ENCODE measurements at places on chromosomes 7 and 10.
A peak's percentile ranks its signal among the peaks of the same experiment; 100 is the strongest.

DNA sequence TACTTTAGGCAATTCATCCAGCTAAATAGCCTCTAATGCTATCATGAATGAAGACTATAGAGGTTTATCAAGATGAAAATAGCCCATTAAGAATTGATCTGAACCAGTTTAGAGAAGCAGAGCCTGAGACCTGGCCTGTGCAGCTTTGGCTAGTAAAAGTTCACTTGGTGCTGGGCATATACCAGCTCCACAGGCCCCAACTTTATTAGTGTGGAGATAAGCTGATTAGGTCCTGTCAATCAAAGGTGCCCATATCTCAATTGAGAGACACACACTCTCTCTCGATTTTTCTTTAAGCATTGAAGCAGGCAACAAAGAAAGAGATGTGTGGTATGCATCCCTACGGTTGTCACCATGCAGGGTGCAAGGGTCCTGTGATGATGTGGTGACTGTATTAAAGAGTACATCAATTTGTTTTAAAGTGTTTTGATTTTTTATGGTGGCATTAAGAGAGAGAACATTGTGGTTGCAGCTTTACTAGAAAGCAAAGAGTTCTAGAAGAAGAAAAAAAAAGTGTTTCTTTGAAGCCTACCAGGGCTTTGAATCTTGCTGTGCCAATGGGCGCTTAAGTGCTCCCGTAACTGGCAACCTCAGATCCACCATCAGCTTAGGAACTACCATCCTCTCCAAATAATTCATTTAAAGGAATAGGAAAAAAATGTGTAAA is 111.6 kb downstream of the VTI1A start:
- DNase-seq, result no peak

GRCh38 chr7:102416406-102416805 is 17.0 kb upstream of the ORAI2 start:
- DNase-seq, result no peak

DNA sequence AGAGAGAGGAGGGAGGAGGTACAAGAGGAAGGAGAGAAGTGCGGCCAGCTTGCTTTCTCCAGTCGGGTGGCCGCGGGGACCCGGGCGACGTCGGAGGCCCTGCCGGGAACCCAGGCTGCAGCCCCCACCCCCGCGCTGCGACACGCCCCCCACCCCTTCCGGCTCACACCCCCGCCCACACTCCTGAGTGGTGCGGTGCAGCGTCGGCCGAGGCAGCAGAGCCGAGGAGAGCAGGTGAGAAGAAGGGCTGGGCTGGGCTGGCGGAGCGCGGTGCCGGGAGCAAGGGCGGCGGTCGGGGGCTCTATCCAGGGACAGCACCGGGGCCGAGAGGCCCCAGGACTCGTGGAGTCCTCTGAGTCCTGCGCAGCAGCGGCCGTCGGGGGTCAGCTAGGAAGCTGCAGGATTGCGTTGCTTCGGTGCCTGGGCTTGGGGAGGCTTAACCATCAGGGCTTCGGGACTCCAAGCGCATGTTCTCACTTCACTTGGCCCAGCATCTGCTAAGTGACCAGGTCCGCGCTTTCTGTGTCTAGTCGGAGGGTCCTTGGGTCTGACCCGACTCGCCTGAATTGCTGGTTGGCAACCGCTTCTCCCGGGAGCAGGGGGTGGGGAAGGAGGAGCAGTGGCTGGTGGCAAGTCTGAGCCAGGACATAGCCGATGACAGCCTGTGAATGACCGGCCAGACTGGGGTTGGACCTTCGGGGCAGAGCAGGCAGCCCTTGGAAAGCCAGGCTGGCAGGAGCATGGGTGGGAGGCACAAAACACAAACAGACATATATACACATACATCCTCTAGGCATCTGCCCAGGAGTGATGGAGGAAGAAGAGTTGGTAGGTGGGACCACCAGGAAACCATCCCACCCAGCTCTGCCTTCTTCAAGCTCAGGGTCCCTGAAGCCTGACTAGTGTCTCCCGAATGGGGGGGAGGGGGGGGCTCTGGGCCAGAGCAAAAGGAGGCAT is 683 bp downstream of the CHAT start:
- DNase-seq, result peak; percentile 43

DNA sequence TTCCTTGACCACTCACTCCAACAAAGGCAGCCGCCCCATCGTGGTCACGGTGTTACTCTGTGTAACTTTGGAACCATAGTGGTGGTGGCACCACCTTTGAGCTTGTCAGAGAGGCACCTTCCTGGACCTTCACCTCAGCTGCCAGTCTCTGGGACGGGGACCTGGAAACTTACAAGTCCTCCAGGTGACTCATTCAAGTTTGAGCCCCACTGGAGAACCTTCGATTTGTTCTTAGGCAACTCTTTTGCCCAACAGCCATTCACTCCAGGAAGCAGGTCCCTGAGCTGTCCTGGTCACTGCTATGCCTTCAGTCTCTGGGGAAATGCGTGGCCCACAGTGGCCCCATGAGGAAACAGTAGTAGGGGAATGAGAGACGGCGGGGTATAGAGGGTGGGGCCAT is 17.2 kb downstream of the STX1A start:
- DNase-seq, result no peak

DNA sequence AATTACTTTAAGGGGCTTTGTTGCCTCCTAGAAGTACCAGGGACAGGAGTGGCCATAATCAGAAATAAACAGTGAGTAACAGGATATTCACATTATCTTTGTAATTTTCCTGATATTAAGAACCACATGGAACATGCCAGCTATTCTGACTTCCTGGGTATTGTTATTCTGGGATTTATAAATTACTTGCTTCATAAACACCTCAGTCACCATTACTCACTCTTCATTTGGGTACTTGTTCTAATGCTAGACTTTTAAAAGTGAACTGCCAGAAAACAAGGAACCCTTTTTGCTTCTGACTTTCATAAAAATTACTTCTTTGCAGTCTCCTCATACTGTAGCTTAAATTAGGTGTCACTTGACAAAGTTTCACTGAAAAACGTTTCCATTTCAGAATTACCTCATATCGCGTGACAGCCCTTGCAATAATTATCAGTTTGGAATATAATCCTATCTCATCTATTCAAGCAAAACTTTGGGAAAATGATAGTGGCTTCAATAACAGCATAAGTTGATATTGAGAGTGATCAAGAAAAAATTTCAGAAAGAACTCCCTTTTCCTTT is 29.8 kb downstream of the CABCOCO1 start:
- DNase-seq, result no peak

DNA sequence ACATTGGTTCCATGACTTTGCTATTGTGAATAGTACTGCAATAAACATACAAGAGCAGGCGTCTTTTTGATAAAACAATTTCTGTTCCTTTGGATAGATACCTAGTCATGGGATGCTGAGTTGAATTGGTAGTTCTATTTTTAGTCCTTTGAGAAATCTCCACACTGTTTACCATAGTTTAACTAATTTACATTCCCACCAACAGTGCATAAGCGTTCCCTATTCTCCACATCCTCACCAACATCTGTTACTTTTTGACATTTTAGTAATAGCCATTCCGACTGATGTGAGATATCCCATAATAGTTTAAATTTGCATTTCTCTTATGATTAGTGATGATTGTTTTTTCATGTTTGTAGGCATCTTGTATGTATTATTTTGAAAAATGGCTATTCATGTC is 707.0 kb downstream of the SORCS1 start:
- DNase-seq, result no peak

DNA sequence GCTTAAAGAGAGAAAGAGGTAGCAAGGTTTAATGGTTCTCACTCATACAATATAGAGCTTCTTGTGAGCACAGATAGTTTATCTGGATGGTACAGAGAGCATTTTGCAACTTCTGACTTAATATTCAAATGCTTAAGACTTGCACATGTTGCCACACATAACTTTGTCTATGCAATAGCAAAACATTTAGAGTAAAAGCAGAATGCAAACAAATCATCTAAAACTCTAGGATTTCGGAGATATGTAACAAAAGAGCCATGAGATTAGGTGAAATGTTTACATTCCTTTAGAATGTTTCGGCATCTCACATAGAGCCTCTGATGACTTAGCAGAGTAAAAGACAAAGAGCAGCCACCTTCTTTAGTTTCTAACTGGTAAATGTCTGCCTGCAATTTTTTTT is 717.1 kb upstream of the LRRN3 start:
- DNase-seq, result no peak

- DNase-seq, result no peak
Observed at GRCh38 chr10:125543796-125544195, 139.2 kb downstream of the TEX36 start.

GRCh38 chr7:66187905-66188304 is 17.2 kb upstream of the TPST1 start:
- DNase-seq, result peak; percentile 87

- no peak for DNase-seq
Observed at GRCh38 chr10:100403734-100404133, 56.7 kb downstream of the SCD start.

GRCh38 chr7:28627263-28627653 is 214.9 kb downstream of the CREB5 start:
- DNase-seq, result no peak

- no peak for DNase-seq
Observed at GRCh38 chr10:116207690-116208089, 65.3 kb downstream of the GFRA1 start.

- no peak for DNase-seq
Observed at GRCh38 chr10:77550378-77550777, 87.2 kb downstream of the KCNMA1 start.

DNA sequence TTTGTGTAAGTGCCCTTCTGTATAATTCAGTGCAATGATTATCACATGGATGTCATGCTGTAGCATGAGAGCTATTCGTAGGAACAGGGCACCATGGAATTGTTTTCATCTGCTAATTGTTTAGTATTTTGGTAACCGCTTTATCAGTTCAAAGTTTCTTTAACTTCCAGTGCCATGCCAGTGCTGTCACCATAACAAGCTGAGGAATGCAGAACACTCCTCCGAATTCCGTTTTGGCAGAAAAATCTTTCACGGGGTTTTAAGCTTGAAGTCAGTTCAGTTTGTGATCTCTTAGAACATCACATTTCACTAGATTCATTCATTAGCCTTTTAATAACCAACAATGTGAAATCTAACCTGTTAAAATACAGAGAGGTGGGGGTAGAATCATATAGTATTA is 117.2 kb upstream of the SEMA3C start:
- no peak for DNase-seq

DNA sequence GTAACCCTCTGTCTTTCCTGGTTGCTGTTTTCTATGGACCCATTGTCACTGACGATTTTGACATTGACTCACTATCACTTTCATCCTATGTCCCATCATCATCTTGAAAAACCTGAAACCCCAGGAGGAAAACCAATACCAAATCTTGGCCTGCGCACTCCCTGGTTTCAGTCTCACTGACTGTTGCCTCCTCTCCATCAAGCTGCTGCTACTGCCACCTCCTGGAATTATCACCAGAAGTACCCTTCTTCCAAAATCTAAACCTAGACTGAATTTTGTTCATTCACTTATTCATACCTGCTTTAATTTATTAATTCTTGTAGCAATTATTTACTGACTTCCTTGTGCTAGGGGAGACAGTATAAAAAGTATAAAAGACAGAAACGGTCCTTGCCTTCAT is 44.5 kb upstream of the ACBD5 start:
- no peak for DNase-seq

DNA sequence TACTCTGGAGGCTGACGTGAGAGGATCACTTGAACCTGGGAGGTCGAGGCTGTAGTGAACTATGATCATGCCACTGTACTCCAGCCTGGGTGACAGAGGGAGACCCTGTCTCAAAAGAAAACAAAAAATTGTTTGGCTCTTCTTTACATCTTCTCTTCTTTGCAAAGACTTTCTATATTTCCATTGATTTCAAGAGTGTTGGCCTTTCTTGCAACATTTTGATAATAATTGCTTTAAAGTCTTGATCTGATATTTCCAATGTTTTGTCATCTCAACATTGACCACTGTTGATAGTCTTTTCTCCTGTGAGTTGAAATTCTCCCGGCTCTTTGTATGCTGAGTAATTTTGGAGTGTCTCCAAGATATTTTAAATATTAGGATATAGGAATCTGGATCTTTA is 17.8 kb upstream of the CLDN4 start:
- no peak for DNase-seq

- no peak for DNase-seq
Observed at GRCh38 chr10:124369066-124369465, 49.7 kb downstream of the OAT start.
